ENCODE measurements at places on chromosomes 12 and 14.

- DNase-seq = no peak
Measured at GRCh38 chr14:32542507-32542906, 213.4 kb downstream of the AKAP6 start.

GRCh38 chr12:123858176-123858575, 96.1 kb downstream of the DNAH10 start:
- no peak for DNase-seq

DNA sequence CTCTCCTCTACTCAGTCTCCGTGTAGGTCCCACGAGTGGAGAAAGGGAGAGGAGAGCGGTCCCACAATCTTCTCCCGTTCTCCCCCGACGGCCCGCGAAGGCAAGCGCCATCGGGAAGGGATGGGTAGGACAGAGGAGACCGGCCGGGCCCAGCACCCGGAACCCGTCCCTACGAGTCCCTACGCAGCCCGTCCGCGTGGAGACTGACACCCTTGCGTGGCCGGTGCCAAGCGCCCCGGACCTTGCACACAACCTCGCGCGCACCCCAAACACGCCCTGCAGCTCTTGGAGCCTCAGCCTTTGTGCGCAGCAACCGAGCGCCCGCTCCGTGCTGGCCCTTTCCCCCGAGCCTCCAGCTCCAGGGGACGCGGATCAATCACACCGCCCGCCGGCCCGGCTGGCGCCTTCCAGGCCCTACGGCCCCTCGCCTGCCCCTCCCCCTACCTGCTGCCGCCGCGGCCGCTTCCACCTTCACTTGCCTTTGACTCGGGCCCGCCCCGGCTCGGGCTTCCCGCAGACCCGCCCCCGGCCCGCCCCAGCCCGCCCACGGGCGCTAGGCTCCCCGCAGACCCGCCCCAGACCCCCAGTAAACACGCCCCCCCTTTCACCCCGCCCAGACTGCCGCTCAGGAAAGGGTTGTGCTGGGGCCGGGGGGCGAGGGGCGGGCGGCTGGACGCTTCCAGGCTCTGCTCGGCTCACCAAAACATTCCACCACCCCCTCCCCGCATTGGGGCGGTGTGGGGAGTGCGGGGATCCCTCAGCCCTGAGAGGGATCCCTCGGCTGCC, at the start of gene NDRG2:
NDRG2 (minus strand) TSS at position 477 of the 786 bp plus-strand sequence. CDS start 1,746 bp downstream, outside the sequence.
- peak; percentile 83 for DNase-seq

GRCh38 chr14:84591827-84592445, 938.0 kb upstream of the FLRT2 start:
- no peak for DNase-seq

Data from left forelimb (tissue), 1 donor.